Activated T-helper 17 cell treated with anti-CD3 and anti-CD28 coated beads, Interleukin-2, amount 50 U/mL, for 72 hours (primary cell): ENCODE measurements at places on chromosomes 16 and 17.

DNA sequence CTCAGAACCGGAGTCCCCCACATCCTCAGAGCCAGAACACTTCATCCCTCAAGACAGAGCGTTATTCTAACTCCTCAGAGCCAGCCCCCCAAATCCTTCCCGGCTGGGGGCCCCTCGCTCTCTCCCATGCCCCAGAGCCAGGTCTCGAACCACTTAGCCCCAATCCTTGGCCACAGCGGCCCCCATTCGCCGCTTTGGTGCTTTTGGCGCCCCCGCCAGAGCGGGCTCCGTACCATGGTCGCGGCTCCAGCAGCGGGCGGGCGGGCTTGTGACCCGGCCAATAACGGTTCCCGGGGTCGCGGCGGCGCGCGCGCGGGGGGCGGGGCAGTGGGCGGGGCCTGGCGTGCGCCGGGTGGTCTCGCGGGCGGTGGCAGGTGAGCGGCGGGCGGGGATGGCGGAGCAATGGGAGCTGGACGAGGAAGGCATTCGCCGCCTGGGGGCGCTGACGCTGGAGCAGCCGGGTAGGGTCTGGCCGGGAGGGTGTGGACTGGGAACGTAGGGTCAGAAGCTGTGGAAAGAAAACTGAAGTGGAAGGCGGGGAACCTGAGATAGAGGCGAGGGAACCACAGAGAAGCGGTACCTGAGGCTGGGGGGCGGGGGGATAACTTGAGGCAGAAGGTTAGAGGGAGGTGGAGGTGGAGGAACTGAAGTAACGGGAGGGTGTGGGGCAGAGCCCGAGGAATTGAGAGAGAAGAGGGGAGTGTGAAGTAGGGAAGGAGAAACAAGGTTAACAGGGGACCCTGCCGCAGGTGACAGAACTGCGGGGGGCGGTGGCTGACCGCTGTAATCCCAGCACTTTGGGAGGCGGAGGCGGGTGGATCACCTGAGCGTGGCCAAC lies at the start of the genes KCTD19 and LRRC36:
KCTD19 (minus strand) TSS at position 270 of the 838 bp plus-strand sequence; CDS start at position 236, 34 bp downstream.
LRRC36 (plus strand) TSS at position 344 of the 838 bp plus-strand sequence; CDS start at position 392, 48 bp downstream.
- peak; percentile 89 for ATAC-seq

DNA sequence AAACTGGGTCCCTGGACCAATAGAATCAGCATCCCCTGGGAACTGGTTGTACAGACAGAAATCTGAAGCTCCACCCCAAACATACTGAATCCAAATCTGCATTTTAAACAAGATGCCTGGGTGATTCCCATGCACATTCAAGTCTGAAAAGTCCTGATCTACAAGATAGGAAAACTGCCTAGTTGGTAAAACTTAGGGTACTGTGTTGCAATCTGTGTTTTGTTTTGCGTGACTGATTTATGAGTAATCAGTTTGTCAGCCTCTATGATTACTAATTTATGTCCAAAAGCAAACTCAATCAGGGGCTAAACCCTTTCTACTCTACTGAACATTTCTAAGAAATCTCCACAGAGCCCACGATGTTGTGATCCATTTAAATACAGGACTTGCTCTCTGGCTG lies 103.8 kb downstream of the YPEL2 start:
- ATAC-seq = peak; percentile 90

- no peak for ATAC-seq
Measured at GRCh38 chr17:48026502-48027321, 10.9 kb downstream of the COPZ2 start.

- no peak for ATAC-seq
Measured at GRCh38 chr16:67179421-67180080, 4.2 kb downstream of the MATCAP1 start.

- no peak for ATAC-seq
Measured at GRCh38 chr17:5840811-5841446, 229.2 kb upstream of the WSCD1 start.

DNA sequence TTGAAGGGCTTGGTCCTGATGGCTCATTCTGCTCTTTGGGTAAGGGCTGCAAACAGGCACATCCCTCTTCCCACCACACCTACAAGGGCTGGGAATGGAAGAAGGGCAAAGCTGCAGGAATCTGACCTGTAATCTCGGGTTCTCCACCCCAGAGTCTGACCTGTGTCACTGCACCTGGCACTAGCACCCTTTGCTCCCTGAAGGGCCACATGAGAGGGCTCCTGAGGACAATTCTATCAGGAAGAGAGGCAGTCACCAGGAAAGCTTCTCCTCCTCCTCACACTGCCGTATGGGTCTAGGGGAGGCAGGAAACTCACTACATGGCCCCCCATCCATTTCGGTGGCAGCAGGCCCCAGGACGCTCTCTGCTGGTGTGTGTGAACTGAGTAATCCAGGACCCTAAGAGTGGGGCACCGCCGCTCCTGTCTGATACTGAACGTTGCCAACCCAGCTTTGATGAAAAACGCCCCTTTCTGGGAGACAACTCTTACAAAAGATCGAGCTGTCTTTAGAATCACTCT lies 26.4 kb downstream of the TTLL6 start:
- ATAC-seq = no peak

DNA sequence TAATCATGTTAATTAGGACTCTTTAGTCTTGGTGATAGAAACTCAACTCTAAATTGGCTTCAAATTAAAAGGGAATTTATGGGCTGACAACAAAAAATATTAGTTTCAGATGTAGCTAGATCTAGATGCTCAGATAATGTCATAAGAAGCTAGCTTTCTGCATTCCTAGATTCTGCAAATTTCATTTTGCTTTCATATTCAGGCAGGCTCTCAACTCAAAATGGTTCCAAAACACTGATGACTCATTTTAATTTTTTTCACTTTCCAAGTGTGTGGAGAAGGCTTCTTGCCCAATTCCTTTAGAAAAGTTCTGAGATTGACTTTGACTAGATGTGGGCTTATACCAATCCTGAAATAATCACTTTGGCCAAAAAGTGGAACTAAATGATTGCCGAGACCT lies 236.7 kb upstream of the GOT2 start:
- ATAC-seq = peak; percentile 18

DNA sequence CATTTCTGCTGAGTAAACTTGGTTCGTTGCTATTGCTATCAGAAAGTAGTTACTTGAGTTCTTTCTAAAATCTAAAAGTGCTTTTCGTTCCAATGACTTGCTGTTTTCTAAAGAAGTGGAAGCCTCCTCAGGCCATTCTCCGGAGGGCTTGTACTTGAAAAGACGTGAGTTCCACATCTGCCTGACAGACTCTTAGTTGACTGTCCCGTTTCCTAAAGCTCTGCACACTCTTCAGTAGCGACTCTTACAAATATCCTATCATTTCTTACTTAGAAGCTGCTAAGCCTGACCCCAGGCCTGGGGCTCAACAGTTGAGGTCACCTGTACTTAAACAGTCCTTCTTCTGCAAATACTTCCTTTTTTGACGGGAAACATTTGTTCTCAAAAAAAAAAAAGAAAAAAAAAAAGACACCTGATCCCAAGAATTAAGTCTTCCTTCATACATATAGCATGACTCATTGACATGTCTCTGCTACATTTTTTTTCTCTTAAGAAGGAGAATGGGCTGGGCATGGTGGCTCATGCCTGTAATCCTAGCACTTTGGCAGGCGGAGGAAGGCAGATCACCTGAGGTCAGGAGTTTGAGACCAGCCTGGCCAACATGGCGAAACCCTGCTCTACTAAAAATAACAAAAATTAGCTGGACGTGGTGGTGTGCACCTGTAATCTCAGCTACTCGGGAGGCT lies 61.5 kb downstream of the DHRS7C start:
- ATAC-seq = no peak
